Hematopoietic multipotent progenitor cell treated with erythropoietin and hydrocortisone succinate and interleukin-3 and kit ligand, for 17 days (in vitro differentiated cells): ENCODE measurements at places on chromosomes 3 and 15.

DNA sequence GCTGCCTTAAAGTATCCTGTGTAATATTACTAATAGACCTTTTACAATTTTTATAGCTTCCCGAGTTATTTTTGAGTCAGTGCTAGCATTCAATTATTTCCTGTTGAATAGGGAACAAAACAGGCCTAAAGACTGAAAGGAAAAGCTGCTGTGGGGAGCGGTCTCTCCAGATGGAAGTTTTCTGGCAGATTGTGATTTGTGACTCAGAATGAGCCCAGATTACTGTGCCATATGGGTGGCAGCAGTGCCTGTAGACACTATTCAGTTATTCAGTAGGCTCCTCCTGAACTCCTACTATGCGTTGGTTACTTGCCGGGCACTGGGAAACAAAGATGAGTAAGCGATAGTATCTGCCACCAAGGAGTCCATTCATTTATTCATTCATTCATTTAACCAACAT is 211.8 kb downstream of the CHST2 start:
- DNase-seq = no peak

GRCh38 chr3:48301800-48302166 is 31.7 kb downstream of the SPINK8 start:
- no peak for DNase-seq

- no peak for DNase-seq
Observed at GRCh38 chr3:132198516-132198915, 118.7 kb upstream of the ACP3 start.

GRCh38 chr3:170346481-170347392 is 10.8 kb upstream of the SKIL start:
- no peak for DNase-seq

GRCh38 chr3:155088706-155089345 is 8.7 kb downstream of the MME start:
- no peak for DNase-seq

- DNase-seq = peak; percentile 70
Observed at GRCh38 chr15:50675535-50676144, 11.0 kb downstream of the TRPM7 start.

DNA sequence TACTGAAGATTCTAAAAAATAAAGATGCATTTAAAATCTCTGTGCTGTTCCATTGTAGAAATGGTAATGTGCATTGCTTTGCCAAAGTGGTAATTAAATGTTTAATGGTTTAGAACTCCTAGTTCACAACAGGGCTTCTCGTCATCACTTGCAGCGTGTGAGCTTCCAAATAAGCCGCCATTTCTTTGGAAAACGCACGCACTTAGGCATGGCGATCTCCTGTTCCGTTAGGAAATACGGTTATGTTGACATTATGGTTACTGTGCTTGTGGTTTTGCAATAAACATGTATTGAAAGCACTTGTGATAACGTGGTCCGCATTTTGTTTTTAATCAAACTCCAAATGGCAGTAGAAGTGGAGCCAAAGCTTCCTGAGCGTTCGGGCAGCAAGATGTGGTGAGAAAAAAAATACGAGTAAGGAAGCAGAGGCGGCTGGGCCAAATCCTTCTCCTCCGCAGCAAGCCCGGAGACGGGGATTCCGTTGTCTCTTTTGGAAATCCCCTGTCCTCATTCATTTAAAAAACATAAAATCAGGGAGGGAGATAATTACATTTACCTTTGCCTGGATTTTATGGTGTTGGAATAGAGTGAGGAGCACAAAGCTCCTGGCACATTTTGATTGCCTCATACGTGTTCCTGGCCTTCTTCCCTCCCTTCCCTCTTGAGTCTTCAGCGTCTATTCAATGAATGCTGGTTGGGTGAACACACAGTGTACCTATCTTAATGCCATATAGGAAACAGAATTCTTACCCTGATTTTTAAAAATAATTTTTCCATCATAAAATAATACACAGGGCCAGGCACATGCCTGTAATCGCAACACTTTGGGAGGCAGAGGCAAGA is 97.5 kb downstream of the SLC49A4 start:
- DNase-seq = no peak

GRCh38 chr3:135911110-135911509 is 54.4 kb upstream of the PPP2R3A start:
- no peak for DNase-seq

DNA sequence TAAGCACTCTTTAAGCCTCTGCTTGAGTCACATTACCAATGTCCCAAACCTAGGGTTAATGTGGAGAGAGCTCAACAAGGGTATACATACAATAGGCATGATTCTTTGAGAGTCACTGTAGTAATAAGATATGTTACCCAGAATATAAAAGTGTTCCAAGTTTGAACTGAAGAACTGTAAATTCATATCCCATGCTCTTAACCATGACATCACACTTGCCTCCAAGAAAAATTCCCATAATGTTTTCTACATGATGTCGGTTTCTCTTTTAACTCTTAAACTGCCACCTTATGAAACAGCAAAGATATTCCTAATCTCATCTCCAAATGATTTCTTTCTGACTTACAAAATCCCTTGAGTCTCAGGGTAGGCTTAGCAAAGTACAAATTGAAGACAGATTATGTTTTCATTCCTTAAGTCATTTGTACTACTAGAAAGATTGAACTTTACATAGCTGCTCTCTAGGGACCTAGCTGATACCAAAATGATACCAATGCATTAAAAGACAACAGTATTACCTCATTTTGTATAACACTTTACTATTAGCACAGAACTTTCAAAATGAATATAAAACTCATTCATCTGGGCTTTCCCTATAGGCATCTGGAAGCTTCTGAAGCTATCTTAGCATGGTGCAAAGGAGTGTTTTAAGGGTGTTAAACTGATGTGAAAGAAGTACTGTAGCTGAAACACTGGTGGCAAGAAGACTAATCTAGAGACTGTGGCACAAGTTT is 127.1 kb downstream of the KCNMB2 start:
- DNase-seq = no peak

DNA sequence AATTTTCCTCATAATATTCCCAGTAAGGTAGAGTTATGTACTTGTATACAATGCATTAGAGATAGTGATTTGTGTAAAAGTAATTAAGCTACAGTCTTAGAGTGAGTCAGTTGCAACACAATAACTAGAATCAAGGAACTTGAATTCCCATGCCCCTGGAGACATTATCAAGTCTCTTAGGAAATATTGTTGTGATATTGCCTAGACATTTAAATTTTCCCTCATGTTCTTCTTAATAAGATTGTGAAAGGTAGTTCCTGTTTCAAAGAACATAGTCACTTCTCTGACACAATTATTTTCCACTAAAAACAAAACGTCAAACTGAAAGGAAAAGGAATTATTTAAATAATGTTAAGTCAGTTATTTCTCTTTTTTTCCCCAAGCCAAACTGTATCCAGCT is 13.0 kb upstream of the ATP1B3 start:
- no peak for DNase-seq

DNA sequence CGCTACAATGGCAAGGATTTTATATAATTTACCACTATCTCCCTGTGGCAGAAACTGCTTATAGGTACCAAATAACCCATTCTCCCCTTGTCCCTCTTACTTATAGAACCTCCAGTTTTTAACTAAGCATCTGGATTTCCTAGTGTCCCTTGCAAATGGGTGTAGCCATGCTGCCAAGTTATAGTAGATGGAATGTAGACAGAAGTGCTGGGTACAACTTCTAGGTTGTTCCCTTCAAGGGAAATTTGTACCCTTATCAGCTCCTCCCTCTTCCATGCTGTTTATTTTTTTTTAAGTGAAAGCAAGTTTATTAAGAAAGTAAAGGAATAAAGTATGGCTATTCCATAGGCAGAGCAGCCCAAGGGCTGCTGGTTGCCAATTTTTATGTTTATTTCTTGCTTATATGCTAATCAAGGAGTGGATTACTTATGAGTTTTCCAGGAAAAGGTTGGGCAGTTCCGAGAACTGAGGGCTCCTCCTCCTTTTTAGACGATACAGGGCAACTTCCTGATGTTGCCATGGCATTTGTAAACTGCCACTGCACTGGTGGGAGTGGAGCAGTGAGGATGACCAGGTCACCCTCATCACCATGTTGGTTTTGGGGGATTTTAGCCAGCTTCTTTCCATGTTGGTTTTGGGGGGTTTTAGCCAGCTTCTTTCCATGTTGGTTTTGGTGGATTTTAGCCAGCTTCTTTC is 40.1 kb upstream of the TM4SF19 start:
- no peak for DNase-seq
